Cortex of kidney (tissue), 1 donor: ENCODE measurements at places on chromosomes 3 and 15.

- DNase-seq, result no peak
Measured at GRCh38 chr3:152230370-152230769, 38.4 kb upstream of the MBNL1 start.

GRCh38 chr3:80592792-80593191 is 825.0 kb upstream of the ROBO1 start:
- DNase-seq, result no peak

DNA sequence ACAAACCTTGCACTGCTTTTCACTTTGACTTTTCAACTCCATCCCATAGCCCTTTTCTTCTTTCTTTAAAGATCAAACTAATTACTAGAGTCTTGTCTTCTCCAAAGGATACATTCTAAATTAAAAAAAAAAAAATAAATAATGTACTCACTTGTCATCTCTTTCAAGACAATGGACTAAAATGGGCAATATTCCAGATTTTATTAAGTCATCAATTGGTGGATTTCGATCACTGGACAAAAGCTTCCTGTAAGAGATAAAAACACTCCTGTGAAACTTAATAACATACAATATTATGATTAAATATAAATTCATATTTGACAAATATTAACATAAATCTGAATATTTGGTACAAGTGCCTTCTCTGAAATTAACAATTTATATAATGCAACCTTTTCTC is 34.1 kb downstream of the KPNA4 start:
- DNase-seq, result no peak

GRCh38 chr3:24387493-24387892 is 107.2 kb downstream of the THRB start:
- no peak for DNase-seq

GRCh38 chr3:36965440-36965839 is 20.6 kb upstream of the TRANK1 start:
- no peak for DNase-seq
